Epithelial cell of proximal tubule (primary cell): ENCODE measurements at places on chromosomes 3 and 15.

- no peak for DNase-seq
These were observed 681 bp downstream of the PIK3CB start for GRCh38 chr3:138833899-138834595.

- DNase-seq, result no peak
These were observed 70.6 kb downstream of the AP4E1 start for GRCh38 chr15:50979041-50979440.

GRCh38 chr3:6739288-6739687, 121.6 kb upstream of the GRM7 start:
- DNase-seq, result no peak

- DNase-seq, result no peak
These were observed 26.0 kb downstream of the GLDN start for GRCh38 chr15:51367322-51367976.

- no peak for DNase-seq
These were observed 566.3 kb downstream of the AGBL1 start for GRCh38 chr15:86645925-86646500.

DNA sequence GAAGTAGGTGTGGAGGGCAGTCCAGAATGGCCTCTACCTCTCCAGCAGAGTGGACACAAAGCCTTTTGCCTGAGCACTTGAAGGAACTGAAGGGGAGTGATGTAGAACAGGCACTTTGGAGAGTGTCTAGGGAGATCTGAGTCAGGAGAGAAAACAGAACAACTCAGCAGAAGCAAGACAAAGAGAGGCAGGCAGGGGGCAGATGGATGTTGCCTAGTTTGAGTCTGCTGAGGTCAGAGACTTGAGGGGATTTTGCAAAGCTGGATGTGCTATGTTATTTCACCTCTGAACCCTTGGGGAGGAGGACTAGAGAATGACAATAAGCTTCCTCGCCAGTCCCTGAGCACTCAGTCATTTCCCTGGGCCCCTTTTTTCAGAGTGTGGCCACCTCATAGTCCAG, 366.4 kb downstream of the EPHB1 start:
- no peak for DNase-seq
